ENCODE measurements at places on chromosomes 1 and 21.
A peak's percentile ranks its signal among the peaks of the same experiment; 100 is the strongest.

DNA sequence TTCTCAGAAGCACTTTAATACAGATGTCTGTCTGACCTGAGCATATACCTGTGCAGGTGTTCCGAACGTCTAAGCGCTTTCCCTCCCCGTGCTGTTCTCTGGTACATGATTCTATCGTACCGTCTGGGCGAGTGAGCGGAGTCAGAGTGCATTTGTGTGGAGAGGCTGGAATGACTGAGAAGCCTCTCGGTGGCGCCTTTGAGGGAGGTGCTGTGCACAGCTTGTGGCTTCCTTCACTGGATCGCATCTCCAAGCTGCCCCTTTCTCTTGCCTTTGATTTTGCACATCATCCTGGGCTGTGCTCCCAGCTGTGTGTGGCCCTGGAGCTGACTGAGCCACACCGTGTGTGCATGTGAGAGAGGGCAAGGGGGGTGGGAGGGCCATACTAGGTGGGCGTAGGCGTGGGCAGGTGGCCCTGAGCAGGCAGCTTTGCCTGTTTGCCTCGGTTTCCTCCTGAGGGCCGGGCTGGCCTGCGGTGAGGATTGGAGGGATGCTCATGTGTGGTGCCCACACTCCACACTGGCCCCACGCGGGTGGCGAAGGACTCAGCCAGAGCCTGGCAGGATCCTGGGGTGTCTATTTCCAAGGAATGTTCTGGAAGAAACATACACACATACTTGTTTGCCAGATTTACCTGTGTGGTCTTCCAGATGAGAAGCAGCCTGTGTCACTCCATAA lies 105.3 kb downstream of the ADARB1 start:
- DNase-seq: no peak

DNA sequence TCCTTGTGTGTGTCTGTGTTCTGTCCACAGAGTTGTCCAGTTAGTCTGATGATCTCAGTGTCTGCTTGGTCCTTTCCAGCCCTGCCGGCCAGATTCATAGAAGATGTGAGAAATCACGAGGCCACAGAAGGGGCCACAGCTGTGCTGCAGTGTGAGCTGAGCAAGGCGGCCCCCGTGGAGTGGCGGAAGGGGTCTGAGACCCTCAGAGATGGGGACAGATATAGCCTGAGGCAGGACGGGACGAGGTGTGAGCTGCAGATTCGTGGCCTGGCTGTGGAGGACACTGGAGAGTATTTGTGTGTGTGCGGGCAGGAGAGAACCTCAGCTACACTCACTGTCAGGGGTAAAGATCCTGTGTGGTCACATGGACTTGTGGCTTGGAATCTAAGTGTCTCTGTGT lies 95.8 kb downstream of the OBSCN start:
- DNase-seq: no peak

GRCh38 chr1:58966103-58966916 lies 182.5 kb upstream of the JUN start:
- no peak for DNase-seq

GRCh38 chr1:48215222-48215621 lies 7.3 kb upstream of the SLC5A9 start:
- DNase-seq: no peak

GRCh38 chr1:172219966-172220365 lies 200.5 kb upstream of the C1orf105 start:
- DNase-seq: no peak

DNA sequence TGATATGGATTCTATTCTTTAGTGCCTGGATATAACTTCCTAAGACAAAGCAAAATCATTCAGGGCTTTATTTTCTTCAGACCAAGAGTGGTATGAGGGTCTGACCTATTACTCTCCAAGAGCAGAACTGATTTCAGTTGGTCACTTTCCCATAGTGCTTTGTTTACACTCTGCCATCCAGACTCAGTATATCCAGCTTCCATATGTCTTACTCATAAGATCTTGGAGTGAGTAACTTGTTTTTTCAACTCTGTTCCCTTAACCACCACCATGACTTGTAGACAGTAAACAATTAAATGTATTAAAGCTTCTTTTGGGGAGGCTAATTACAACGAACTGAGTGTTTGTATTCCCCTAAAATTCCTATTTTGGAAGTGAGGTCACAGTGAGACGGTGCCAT lies 83.4 kb downstream of the USP24 start:
- DNase-seq: no peak

GRCh38 chr1:9534953-9535352 lies 4.3 kb upstream of the SLC25A33 start:
- DNase-seq: no peak

GRCh38 chr1:114725230-114725629 lies 8.7 kb upstream of the NRAS start:
- no peak for DNase-seq

DNA sequence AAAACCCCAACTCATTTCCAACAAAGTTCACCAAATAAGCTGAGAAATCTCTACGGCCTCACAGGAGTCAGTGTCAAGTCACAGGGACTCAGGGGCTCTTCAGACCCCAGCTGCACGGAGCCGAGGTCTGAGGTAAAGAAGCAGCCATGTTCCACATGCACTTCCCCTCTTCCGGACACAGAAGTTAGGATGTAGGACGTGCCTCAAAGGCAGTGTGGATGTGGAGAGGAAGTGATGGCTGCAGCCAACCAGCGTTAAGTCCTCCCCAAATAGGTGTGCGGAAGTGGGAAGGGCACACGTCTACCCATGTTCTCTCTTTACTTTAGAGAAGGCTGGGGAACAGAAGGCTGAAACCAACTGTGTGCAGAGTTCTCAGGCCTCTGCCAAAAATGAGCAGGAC lies 14.6 kb upstream of the NCF2 start:
- no peak for DNase-seq

GRCh38 chr1:117673405-117673804 lies 67.6 kb downstream of the TENT5C start:
- DNase-seq: peak; percentile 57

DNA sequence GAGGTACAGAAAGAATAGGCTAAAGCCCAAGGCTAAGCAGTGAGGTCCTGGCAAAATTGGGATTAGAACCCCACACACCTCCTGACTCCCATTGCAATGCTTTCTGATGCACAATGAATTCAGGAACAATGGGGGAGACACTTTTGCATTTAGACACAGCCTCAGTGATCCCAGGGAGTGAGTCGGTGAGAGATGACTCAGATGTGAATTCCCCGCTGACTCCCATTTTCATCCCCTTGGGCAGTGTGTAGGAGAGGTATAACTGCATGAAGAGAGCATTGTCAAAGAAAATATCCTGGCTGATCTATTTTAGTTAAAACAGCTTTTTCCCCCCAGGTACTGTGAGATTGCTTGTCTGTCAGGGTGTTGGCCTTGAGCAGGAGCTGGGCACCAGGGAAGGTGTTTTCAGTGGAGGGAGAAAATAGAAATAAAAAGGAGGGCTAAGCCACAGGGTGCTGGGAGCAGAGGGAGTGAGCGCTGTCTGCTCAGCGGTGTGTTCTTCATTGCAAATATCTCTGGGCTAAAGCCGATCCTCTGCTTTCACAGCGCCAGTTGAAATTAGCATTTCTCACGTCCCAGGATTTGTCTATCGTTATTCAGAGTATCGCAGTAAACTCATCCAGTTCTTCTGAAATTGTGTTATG lies 247.7 kb upstream of the PTBP2 start:
- no peak for DNase-seq

DNA sequence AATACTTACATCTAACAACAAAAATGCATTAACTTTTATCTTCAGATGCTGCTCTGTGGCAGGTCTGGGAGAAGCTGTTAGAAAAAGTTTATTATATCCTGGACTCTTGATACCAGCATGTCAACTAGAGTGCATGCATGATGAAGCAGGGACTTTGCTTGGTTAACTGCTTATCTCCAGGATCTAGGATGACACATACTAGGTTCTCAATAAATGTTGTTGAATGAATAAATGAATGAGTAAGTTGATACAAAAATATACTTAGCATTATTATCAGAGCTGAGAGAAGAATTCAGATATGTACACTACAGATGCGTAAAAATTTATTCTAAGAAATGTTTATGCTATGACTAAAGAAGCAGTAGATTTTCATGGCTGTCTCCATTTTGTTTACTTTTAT lies 304.3 kb downstream of the LTN1 start:
- no peak for DNase-seq

DNA sequence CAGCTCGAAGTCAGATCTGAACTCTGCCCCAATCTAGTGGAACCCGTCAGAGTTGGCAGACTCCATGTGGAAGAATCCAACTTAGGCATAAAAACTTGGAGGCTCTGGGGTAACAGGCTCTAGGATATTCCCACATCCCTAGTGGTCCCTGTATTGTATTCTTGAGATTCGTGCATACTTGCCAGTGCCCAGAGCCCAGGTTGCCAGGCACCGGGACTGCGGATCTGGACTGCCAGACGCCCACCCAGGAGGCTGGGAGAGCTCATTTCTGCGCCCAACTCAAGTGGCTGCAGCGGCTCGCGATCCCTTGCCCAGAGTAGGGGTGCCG lies 1.1 kb downstream of the GRIK1 start:
- no peak for DNase-seq

DNA sequence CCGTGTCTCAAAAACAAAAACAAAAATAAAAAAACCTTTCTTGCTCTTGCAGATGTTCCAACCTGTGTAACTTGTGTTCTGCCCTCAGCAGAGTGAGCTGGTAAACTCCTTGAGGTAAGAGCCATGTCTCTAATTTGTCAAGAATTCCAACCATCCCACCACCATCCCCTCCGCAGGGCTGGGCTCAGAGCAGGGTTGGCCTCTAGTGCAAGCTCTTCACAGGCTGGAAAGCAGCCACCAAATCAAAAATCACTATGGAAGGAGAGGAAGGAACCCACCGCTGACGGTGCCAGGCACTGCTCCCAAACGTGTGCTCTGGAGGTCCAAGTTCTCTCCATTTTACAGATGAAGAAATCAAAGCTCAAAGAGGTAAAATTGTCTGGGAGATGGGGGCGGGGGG lies 9.4 kb downstream of the PLEKHA6 start:
- DNase-seq: no peak

DNA sequence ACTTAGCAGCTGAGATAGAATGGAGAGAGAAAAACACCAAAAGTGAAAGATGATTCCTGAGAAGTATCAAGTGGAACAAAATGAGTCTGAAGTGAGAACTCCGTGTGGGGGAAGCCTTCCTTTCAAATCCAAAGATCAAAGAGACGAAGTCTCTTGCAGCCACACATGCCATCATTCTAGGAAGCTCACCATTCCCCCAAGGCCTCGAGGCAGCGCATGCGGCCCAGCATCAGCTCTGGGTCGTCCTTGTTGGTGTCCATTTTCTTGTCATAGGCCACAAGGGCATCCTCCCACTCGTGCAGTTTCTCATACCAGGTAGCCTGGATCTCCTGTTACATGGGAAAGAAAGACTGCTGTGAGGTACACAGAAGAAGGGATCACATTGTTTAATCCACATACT lies 32.2 kb upstream of the ANGPTL7 start:
- no peak for DNase-seq

DNA sequence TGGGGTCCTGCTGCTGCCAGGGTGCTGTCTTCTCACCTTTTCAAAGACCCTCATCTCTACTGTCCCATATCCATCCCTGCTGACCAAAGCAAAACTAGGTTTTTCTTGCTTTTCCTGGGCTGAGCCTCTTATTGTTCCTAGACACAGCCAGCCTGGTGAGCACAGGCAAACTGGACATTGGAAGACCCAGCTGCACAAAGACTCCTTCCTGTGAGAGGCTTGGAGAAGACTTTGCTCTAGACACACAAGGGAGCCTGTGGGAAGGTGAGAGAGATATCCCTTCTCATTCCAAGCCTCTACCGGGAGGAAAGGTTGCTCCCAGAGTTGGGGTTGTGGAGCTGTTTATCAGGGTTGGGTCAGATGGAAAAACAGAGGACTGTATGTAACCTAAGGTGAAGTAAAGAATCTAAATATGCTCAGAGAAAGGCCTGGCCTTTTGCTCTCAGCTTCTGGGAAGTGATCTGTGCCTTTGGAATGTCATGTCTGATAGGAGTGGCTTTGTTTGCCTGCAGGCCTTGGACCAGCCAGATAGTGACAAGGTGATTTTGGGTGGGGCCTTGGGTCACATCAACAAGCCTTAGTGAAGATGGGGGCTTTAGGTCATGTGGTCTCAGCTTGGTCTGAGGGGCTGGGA lies 87.6 kb upstream of the RUNX1 start:
- no peak for DNase-seq

DNA sequence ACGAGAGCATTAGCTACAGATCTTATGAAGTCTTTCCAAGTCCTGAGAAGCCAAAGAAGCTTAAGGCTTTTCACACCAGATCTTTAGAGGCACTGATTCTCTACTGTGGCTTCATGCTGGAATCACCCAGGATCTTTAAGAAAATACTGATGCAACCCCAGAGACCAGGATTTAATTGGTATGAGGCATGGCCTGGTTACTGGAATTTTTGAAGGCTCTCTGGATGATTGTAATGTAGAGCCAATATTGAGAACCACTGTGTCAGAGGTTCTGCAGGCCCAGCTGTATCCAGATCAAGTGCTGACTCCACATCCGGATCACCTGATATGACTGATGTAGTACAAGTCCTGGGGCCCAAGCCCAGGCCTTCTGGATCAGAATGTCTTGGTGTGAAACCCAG lies 105.7 kb downstream of the PLPPR5 start:
- DNase-seq: peak; percentile 49

GRCh38 chr1:235865565-235866204 lies 1.0 kb downstream of the LYST start:
- no peak for DNase-seq

DNA sequence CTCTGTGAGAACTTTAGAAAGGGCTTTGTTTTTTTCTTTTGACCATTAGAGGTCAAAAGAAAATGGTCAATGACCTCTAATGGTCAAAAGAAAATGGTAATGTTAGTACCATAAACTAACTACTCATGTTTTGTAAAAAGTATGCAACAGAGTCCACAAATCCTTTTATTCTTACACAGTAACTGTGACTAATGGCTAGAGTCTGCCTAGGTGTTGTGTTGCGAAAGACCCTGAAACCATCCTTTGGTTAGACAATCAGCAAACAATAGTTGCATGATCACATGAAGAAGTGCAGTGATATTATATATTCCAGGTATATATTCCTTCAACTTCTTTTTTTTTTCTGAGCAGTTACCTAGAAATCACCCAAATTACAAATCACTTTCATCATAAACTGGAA lies 40.9 kb downstream of the NEGR1 start:
- DNase-seq: no peak

- DNase-seq: no peak
Observed at GRCh38 chr1:8689431-8690252, 127.8 kb downstream of the RERE start.

DNA sequence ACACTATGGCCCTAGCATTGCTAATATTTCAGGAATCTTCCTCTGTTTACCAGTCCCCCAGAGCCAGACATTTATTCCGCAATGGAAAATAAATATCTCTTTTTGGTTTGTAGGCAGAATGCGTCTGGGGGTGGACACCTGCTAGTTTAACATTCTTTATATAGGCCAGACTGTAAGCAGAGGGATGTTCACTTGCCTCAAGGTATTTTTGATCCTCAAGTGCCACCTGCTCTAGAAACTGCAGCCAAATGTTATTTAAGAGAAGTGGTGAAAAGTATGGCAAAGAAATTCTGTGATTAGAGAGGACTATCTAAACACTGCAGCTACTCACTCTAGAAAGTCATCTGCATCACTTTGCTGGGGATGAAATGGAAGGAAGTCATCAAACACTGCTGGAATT lies 164.7 kb downstream of the NEGR1 start:
- no peak for DNase-seq

GRCh38 chr1:15953791-15954241 lies 22.1 kb downstream of the ZBTB17 start:
- DNase-seq: no peak

- no peak for DNase-seq
Observed at GRCh38 chr1:184900507-184900906, 73.8 kb downstream of the NIBAN1 start.

- no peak for DNase-seq
Observed at GRCh38 chr1:110190282-110190929, 19.7 kb upstream of the KCNC4 start.

GRCh38 chr1:57206038-57206437 lies 217.8 kb downstream of the DAB1 start:
- DNase-seq: no peak

Measured in stromal cell of bone marrow (primary cell).